Stimulated activated CD4-positive, alpha-beta T cell treated with anti-CD3 and anti-CD28 coated beads, Interleukin-1b, Interleukin-23, amount 100 ng/mL, for 4 hours (primary cell): ENCODE measurements at places on chromosomes 3 and 15.

DNA sequence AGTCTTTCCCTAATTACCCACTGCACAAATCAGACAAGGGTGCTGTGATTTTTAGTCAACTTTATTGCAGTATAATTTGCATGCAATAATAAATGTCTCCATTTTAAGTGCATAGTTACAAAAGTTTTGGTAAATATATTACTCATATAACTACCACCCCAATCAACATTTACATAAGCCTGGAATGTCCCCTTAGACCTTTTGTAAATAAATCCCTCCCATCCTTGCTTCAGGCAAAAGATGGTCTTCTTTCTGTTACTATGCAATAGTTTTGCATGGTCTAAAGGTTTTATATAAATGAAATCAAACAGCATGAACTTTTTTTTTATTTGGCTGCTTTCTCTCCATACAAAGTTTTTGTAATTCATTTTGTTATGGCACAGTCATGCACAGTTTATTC lies 235.4 kb downstream of the PYDC2 start:
- no peak for DNase-seq

GRCh38 chr15:96869122-96869521 lies 538.6 kb downstream of the NR2F2 start:
- DNase-seq = no peak

DNA sequence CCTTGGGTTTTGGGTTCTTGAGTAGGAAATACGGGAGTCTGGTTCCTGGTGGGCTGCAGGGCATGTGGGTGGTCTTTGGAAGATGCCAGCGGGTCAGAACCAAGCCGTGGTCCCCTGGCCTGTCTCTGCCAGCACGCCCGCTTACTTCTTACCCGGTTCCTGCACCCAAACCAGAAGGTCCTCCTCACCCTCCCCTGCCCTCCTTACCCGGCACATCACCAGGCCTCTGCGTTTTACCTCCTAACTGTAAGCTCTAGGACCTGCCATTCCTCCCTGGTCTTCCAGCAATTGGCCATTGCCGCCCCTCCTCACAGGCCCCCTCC lies 184.0 kb downstream of the FEZF2 start:
- DNase-seq = no peak

- DNase-seq = no peak
Measured at GRCh38 chr3:27589795-27590194, 105.6 kb upstream of the SLC4A7 start.

- DNase-seq = no peak
Measured at GRCh38 chr3:49511639-49512038, 41.6 kb downstream of the DAG1 start.

GRCh38 chr3:139506766-139507165 lies 30.4 kb upstream of the RBP2 start:
- DNase-seq = no peak

GRCh38 chr3:139227165-139227564 lies 116.7 kb upstream of the MRPS22 start:
- no peak for DNase-seq

GRCh38 chr15:91946075-91946474 lies 92.6 kb downstream of the SLCO3A1 start:
- no peak for DNase-seq

GRCh38 chr15:69434238-69434637 lies 18.4 kb upstream of the RPLP1 start:
- DNase-seq = no peak

DNA sequence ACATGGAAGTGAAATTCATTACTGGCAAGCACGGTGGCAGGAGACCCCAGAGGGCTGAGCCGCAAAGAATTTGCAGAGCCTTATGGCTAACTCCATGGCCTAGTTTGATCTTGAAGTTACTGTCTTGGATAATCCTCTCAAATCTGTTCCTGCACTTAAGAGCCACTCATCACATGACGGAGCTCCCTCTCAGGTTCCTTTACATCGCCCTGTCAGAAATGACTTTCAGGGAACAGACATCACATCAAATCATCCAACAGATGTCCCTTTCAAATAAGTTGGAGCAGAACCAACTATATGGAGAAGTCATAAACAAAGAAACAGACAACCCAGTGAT lies 328.8 kb upstream of the THBS1 start:
- no peak for DNase-seq

GRCh38 chr3:114942773-114943172 lies 204.3 kb downstream of the ZBTB20 start:
- DNase-seq = no peak
